ENCODE measurements at places on chromosomes 5 and 9.

DNA sequence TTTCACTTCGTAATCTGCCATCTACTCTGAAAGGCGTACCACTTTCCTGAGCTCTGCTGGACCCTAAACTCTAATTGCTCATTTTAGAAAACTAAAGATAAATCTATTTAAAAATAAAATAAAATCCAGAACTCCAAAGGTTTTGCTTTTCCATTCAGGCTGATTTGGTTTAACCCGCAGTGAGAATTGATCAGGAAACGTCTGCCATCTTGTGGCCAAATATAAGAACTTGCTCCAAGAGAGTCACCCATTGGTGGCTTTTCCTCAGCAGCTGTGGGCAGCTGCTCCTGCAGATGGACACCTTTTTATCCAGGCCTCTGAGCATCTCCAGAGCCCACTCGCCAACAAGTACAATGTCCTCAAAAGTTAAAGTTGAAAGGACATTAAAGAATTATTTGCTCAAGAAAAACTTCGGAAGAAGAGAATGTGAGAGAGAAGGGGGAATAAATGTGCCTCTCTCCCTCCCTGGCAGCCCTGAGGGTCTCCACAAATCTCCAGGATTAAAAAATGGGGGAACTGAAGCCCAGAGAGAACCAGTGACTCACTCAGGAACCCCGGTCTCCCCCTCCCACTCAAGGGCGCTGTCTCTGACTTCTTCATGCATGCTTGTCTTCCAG is 4.1 kb downstream of the SAXO1 start:
- DNase-seq, result peak; percentile 76

DNA sequence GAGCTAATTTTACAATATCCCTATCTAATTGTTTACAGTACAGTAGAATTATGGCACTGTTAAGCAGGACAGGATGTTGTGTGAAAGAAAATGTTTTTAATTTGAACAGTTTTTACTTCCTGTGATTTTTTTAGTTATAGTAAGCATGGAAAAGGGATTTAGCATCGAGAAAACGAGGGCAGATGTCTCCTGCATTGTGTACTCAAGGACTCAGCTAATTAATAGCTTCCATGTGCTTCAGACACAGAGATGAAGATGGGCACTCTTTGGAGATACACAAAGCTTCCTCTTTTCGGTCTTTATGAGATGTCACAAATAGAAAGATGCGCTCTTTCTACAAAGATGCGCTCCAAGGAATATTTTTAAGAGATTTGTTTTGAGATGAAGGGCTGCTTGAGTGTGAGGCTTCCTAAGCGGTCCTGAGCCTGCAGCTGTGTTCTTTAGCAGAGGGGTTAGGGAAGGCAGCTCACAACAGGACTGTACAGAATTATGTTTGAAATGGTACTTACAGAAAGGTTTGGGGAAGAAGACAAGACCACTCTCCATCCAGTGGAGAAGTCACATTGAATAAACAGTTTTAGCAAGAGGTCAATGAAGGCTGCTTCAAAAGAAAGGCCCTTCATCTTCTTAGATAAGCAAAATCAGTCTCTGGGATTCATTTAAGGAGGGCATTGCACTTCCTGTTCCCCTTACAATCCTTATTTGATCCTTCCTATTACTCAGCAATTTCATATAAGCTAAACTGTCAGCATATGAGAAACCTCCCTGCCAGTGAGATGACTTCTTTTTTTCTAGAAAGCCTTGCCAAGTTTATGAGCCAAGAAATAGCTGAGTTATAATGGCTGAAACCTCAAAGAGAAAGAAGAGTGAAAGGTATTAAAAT is 311.5 kb downstream of the EFNA5 start:
- no peak for DNase-seq

DNA sequence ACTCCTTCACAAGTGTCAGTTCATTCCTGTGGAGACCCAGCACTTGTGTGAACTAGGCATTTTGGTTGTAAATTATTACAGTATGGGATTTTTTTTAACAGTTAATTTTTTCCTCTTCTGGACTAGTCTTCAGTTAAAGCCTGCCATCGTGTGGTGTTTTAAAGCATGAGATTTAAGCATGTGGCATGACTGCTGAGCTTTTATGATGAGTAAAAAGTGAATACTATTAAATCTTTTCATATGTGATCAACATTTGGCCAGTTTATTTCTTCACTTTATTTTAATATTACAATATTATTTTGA is 25.0 kb downstream of the LMNB1 start:
- DNase-seq, result peak; percentile 26

- DNase-seq, result no peak
These were observed 14.3 kb upstream of the PSMB7 start for GRCh38 chr9:124429530-124429867.

DNA sequence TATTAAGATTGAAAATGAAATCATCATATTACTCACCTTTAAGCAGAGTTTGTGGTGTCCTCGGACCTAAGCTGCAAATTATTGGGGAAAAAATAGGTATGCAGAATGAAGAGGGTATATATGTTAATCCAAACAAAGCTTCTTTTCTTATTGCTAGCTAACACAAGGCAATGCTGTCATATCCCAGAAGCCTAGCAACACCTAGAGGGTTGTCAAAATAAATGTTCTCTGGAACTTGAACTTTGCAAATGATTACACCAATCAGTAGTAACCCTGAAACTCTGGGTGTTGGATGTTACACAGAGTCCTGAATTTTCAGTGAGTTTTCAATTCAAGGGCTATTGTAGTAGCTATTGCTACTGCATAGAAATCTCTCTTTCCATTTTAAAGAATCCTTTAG is at the start of gene C6:
TSS of gene C6 (minus strand) at position 193 of the 400 bp plus-strand sequence. CDS start 10,302 bp downstream, outside the sequence.
- DNase-seq, result no peak

DNA sequence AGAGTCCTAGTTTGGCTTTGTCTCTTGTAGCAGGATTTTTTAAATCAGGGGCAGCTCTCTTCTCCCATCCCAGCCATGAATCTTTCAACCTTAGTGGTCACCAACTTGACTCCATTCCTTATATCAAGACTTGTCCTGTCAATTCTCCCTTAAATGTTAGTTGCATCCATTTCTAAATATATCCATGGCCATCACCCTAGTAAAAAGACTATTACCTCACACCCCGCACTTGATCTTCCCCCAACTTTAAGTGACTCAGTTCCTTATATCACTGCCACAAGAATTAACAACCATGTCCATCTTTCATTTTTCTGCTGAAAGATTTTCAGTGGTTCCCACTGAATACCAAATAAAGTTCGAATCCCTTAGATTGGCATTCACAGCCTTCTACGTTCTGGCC is 67.0 kb downstream of the STX17 start:
- no peak for DNase-seq

- no peak for DNase-seq
These were observed 17.5 kb upstream of the GPX3 start for GRCh38 chr5:151002681-151003502.

DNA sequence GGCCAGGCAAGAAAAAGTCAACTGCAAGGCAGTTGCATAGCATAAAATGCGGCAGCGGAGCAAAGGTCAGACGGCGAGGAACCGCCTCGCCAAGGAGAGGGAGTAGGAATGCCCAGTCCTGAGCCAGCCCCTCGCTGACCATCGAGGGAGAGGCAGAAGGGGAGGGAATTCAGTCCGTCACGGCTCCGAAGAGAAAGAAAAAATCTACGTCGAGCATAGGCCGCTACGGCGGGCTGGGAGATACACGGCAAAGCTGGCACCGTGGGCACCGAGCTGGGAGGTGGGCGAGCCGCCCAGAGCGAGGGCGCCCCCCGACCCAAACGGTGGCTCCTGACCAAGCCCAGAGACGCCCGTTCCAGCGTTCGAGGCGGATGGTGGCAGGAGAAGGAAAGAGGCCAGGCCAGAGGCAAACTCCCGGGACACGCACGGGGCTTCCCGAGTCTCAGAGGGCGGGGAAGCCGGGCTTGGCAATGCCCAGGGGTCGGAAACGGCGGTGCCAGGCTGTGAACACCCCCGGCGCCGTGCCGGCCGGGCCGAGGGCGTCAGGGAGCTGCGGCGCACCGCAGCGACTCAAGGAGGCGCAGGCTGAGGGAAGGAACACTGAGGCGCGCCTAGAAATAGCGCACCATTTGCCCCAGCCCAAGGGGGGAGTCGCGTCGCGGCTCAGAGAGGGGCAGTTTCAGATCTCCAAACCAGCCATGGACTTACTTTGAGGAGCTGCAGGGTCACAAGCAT is 518 bp downstream of the SPRY4 start:
- DNase-seq, result no peak

- peak; percentile 45 for DNase-seq
These were observed at the start of gene PCDHGA1 for GRCh38 chr5:141330299-141331080. PCDHGA1 (plus strand) TSS chr5:141330514.

DNA sequence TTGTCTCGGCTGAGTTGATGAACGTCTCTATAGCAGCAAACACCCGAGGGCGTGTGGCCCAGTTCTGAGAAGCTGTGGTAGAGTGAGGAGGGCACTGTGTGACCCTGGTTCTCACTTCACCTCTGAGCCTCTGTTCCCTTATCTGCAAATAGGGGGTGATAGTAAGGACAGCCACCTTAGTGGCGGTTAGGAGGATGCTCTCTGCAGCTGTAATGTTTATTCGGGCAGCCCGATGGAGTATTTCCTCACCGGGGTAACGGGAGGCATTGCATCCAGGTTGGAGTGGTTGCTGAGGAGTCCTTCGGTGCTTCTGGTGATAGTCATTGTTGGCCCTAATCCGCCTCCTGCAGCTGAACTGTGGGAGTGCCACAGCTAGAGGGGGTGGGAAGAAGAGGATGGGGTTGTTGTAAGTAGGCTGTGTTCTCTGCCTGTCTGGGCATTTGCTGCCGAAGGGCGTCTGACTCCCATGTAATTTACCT is 13.9 kb downstream of the PRRC2B start:
- DNase-seq, result no peak

DNA sequence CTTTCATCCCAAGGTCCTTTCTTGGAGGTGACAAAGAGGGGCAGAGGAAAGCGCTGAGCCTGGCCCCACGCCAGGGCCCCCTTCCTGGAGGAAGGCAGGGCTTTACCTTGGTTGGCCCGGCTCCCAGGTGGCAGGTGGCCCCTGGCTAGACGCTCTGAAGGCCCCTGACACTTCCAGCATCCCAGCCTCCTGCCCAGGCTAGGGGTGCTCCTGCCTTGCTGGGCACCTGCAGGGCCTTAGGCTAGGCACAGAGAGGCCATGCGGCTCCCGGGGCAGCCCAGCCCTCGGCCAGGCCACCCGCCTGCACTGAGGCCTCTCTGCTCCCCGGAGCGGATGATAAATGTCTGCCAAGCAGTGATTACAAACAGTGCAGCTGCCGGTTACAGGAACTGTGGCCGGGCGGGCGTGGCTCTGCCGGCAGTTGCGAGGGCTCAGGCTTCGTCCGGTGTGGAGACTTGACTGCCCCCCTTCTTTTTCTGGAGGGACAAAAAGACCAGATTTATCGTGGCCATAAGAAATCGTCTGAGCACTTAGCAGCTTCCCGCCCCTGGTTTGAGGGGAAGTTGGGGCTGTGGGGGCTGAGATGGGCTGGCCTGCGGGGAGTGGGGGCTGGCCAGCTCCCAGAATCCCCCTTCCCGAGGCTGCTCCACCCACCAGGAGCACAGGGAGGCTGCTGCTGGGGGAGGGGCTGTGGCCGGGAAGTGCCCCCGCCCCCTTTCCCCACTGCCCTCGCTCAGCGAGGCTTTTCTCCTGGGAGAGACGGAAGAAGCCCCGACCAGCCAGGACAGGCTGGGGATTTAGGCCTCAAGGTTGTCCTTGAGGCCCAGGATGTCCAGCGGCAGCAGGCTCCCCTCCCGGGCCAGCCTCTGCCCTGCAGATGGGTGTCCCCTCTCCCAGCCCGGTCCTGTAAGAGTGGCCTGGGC is 31.6 kb upstream of the UBAC1 start:
- peak; percentile 64 for DNase-seq

- DNase-seq, result no peak
These were observed 884 bp upstream of the GSN start for GRCh38 chr9:121266906-121267650.

GRCh38 chr5:168347368-168348083 is 56.1 kb downstream of the WWC1 start:
- no peak for DNase-seq

DNA sequence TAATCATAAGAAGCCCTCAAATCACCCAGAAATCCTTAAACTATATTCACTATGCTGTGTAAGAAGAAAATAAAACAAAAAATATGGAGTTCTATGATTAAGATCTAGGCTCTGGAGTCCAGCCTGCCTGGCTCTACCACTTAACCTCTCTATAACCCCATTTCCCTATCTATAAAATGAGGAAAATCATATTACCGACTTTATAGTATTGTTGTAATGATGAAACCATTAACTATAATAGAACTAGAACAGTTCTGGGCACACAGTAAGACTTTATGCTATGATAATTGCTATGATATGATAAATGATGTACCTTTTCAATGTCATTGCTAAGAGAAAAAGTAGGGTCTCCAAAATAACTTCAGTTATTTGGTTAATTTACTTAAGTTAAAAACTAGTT is 40.3 kb downstream of the MPDZ start:
- DNase-seq, result no peak

DNA sequence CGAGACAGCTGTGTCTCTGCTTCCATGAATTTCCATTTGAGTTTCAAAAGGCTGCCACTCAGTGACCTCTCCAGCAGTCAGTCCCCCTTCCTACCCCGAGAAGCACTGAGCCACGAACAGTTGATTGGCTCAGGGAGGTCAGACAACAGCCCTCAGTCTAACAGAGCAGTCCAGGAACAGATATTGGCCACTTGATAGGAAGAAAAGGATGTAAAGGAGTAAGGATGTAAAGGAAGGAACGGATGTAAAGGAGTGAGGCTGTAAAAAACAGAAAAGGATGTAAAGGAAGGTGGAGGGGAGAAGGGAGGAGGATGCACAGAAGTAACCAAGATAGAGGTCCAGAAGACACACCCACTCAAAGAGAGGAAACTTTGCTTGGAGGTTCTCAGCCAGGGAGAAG is 3.2 kb upstream of the NR4A3 start:
- no peak for DNase-seq

GRCh38 chr5:112338681-112339337 is 80.3 kb downstream of the EPB41L4A start:
- no peak for DNase-seq

DNA sequence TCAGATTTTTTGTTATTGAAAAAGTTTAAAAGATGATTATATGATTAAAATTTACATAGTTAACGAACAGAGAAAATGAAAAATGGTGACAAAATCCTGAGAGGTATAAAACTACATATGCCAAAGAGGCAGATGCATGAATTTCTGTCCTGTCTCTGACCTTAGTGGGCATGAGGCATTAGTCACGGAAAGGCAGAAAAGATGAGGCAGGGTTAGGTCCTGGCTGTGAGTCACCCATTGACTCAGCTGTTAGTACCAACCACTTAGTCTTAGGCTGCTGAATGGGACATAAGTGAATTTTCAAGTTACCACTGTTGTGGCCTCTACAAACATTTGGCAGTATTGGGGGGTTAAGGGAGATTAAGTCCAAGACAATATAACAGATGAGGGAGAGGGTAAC is 33.1 kb downstream of the RASA1 start:
- no peak for DNase-seq

DNA sequence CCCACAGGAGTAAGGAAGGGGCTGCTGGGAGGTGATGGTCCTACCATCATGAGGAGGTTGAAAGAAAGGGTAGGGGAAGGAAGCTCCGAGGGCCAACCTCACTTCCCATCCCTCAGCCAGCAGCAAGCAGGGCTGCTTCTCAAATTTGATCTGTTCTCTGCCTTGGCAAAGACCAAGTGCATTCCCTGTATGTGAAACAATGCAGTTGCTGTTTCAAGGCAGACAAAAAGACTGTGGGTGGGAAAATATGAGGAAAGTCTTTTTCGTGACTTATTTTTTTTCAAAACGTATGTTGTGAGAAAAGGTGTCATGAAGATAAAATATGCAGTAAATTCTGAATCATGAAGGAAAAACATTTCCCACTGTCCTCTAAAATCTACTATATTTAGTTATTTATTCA is 165.9 kb downstream of the ARSB start:
- DNase-seq, result no peak

Measured in GM10248 (cell line).